ENCODE measurements at places on chromosomes 7 and 10.

DNA sequence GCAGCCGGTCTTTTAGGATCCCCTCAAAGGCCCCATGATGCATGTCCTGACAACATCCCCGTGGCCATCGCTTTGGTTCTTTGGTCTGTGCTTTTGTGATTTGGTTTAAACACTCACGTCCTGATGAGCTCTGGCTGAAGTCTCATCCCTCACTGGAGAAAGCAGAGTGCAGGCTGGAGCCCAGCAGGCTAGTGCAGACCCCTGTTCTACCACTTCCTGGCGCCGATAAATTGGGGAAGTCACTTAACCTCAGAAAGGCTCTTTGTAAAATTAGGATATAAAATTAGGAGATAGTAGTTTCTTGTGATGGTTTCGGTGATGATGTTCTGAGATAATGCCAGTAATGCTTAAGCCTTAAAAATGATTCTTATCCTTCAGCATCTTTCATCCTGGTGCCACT is 307.6 kb downstream of the GFRA1 start:
- no peaks in the 10 kb centered on the region for H3K4me1 ChIP-seq
- no peak overlapping the region for H3K4me3 ChIP-seq
- no peaks in the 10 kb centered on the region for H3K36me3 ChIP-seq

- H3K27me3 ChIP-seq, result no peaks in the 10 kb centered on the region
- H3K4me1 ChIP-seq, result no peaks in the 10 kb centered on the region
- no peaks in the 10 kb centered on the region for H3K36me3 ChIP-seq
These were observed 188.4 kb upstream of the CACNA2D1 start for GRCh38 chr7:82631998-82632397.

- peaks cover 4% of the 10 kb centered on the region for H3K27me3 ChIP-seq
- H3K27ac ChIP-seq, result no peak overlapping the region
- no peaks in the 10 kb centered on the region for H3K4me1 ChIP-seq
- H3K36me3 ChIP-seq, result no peaks in the 10 kb centered on the region
- DNase-seq, result no peak
These were observed 45.7 kb upstream of the NXPH1 start for GRCh38 chr7:8387551-8388256.

GRCh38 chr7:98420966-98421612 is 20.2 kb upstream of the BAIAP2L1 start:
- no peak overlapping the region for H3K27ac ChIP-seq
- no peaks in the 10 kb centered on the region for H3K36me3 ChIP-seq
- peak; percentile 91 for DNase-seq
- H3K4me1 ChIP-seq, result peaks cover 16% of the 10 kb centered on the region

DNA sequence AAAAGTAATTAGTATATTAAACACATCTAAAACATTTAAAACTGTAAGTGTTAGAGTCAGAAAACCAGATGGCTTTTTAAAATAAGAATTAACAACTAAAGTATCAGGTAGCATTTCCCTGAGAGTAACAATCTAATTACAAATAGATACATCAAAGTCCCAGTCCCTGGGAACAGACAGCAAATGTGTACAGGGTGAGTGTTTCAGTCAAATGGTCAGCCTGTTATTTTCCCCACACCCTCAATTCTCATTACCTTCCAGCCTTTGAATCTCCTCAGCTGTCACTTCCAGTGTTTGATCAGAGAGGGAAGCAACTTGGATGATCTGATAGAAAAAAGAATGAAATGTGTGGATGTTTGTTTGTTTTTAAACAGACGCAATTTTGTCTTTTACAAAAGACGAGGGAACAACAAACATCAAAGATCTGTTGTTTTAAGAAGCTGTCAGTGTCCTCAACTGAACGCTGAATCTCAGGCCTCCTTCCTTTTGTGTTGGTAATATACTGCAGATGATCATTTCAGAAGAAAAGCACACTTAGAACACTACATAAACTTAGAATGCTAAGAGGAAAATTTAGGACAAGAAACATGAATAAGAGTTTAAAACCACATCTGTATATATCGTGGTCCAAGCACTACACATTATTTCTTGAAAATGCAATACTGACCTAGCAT is 29.8 kb downstream of the CEP41 start:
- no peaks in the 10 kb centered on the region for H3K36me3 ChIP-seq
- no peak for DNase-seq
- no peak overlapping the region for H3K4me3 ChIP-seq
- H3K27ac ChIP-seq, result no peak overlapping the region

GRCh38 chr10:117885206-117885829 is 161.4 kb downstream of the RAB11FIP2 start:
- H3K4me3 ChIP-seq, result no peak overlapping the region
- no peak for DNase-seq
- H3K27me3 ChIP-seq, result peaks cover under 1% of the 10 kb centered on the region
- no peaks in the 10 kb centered on the region for H3K36me3 ChIP-seq

- no peak overlapping the region for H3K4me3 ChIP-seq
- H3K27me3 ChIP-seq, result no peaks in the 10 kb centered on the region
- DNase-seq, result no peak
- no peak overlapping the region for H3K27ac ChIP-seq
- no peaks in the 10 kb centered on the region for H3K36me3 ChIP-seq
These were observed 122.5 kb downstream of the LHFPL3 start for GRCh38 chr7:104450861-104451260.

GRCh38 chr10:5645375-5645774 is 21.0 kb downstream of the ASB13 start:
- H3K36me3 ChIP-seq, result peaks cover 68% of the 10 kb centered on the region
- no peaks in the 10 kb centered on the region for H3K27me3 ChIP-seq
- H3K4me3 ChIP-seq, result no peak overlapping the region

DNA sequence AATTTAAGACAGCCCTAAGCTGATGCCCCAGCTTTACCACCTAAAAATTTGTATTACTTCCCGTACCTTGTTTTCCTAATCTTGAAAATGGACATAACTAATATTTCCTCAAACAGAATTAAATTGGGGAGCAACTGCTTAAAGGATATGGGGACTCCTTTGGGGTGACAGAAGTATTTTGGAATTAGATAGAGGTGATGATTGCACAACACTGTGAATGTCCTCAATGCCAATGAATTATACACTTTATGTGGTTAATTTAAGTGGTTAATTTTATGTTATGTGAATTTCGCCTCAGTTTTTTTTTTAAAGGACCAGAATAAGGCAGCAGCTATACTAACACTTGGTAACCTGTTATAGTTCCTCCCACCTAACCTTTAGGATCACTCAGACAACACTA is 19.9 kb upstream of the NPFFR1 start:
- H3K4me3 ChIP-seq, result no peak overlapping the region
- no peak for DNase-seq
- H3K4me1 ChIP-seq, result no peaks in the 10 kb centered on the region
- no peaks in the 10 kb centered on the region for H3K36me3 ChIP-seq

- no peak overlapping the region for H3K27ac ChIP-seq
- H3K36me3 ChIP-seq, result peaks cover 30% of the 10 kb centered on the region
- no peak overlapping the region for H3K4me3 ChIP-seq
These were observed 34.9 kb downstream of the TASOR2 start for GRCh38 chr10:5719546-5719945.

- no peaks in the 10 kb centered on the region for H3K36me3 ChIP-seq
- no peak for DNase-seq
- H3K27me3 ChIP-seq, result no peaks in the 10 kb centered on the region
- no peak overlapping the region for H3K27ac ChIP-seq
These were observed 35.2 kb downstream of the RNF133 start for GRCh38 chr7:122663733-122664132.

DNA sequence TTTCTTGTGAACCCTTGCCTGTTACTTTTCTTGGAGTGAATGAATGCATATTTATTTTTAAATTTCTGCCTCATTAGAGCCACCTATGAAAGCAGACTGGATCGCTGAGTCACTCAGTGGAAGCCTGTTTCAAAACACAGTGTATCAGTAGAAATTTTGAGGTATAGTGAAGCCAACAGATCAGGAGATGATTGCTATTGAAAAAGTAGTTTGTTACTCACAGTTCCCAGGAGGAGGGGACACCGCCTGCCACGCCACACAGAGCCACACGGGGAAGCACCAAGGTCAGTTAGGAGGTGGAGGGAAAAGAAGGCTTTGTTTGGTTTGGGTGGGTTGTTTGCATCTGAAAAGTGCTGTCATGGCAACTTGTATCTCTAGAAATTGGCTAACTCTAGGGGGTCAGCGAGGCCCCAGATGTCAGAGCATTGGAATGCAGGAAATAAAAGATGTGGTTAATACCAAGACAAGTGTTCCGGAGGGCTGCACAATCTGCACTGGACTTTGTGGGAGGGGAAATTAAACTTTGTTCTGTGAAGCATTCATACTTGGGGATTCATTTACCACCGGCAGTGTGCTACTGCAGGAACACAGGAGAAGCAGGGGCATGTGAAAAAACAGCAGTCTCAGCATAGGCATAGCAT is 106.4 kb upstream of the SDK1 start:
- no peak overlapping the region for H3K27ac ChIP-seq
- H3K4me3 ChIP-seq, result no peak overlapping the region
- H3K4me1 ChIP-seq, result no peaks in the 10 kb centered on the region
- H3K36me3 ChIP-seq, result no peaks in the 10 kb centered on the region

DNA sequence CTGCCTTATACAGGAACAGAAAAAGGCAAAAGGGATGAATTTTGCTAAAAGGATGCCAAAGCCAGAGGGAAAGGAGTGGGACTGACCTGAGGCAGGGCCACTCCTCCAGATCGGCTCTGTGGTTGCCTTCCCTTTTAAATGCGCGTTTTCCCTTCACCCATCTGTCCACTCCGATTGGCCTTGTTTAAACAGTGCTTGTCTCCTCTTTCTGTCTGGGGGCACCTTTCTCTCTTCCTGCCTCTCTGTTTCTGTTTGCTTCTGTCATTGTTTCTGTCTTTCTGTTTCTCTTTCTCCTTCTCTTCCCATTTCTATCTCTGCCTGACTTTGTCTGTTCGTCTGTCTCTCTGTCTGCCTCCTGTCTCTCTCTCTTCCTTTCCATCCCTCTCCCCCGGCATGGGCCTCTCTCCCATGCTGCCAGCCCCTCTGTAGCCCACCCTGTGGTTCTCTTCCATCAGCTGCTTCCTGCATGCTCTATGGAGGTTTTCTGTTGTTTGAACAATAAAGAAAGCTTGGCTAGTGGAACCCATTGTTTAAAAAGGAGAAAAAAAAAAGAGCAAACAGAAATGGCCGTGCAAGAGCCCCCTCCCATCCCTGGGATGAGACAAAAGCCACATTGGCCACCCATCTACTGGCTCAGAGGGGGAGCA is 29.5 kb upstream of the HSPB1 start:
- no peak for DNase-seq
- H3K4me1 ChIP-seq, result peaks cover 3% of the 10 kb centered on the region
- H3K27me3 ChIP-seq, result peaks cover 91% of the 10 kb centered on the region

DNA sequence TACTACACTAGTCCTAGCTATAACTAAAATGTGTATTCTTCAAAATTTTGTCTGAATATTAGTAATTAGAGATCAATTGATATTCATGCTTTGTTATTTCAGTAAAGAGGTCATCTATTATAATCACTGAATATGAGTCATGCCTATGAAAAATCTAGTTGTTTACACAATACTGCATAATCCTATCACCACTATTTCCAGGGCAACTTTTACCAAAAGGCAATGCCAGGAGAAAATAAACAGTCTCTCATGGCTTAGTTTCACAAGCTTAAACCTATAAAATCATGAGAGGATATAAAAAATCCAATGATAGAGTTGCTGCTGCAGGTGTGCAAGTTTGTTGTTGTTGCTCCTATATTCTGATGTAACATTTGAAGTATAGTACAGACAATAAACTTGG is 149.9 kb upstream of the COL1A2 start:
- no peaks in the 10 kb centered on the region for H3K27me3 ChIP-seq
- no peaks in the 10 kb centered on the region for H3K36me3 ChIP-seq
- no peak overlapping the region for H3K4me3 ChIP-seq

- H3K36me3 ChIP-seq, result no peaks in the 10 kb centered on the region
- no peak overlapping the region for H3K4me3 ChIP-seq
- H3K27ac ChIP-seq, result no peak overlapping the region
- H3K27me3 ChIP-seq, result no peaks in the 10 kb centered on the region
These were observed 665.3 kb upstream of the IGFBP3 start for GRCh38 chr7:46586406-46586805.

DNA sequence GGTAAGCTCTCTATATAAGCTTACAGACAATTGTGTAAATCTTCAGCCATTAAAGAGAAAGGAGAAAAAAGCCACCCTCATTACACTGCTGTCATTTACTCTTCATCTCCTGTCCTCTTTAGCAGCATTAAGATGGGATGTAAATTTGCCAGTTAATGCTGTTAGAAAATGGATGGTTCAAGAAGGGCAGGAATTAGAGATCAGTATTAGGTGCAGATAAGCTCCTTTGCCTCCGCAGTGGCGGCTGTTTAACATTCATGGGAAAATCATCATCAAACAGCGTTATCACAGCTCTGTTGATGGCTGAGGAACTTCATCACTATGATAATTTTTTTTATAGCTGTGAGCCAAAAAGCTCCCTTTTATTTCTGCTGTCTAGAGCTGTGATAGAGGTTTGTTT is 61.8 kb upstream of the FAM204A start:
- H3K4me1 ChIP-seq, result no peaks in the 10 kb centered on the region
- H3K36me3 ChIP-seq, result no peaks in the 10 kb centered on the region
- no peak overlapping the region for H3K27ac ChIP-seq
- H3K27me3 ChIP-seq, result no peaks in the 10 kb centered on the region
